ENCODE measurements at places on chromosomes 7 and 10.

DNA sequence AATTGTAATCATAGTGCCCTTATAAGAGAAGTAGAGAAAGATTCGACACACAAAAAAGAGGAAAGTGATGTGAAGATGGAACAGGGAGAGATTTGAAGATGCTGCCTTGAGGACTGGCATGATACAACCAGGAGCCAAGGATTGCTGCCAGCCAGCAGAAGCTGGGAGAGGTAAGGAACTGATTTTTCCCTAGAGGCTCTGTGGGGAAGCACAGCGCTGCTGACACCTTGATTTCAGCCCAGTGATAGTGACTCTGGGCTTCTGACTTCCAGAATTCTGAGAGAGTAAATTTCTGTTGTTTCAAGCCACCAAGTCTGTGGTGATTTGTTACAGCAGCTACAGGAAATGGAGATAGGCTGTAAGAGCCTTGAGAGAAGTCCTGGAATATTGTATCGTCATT, 98.2 kb downstream of the RAB11FIP2 start:
- no peak for DNase-seq

DNA sequence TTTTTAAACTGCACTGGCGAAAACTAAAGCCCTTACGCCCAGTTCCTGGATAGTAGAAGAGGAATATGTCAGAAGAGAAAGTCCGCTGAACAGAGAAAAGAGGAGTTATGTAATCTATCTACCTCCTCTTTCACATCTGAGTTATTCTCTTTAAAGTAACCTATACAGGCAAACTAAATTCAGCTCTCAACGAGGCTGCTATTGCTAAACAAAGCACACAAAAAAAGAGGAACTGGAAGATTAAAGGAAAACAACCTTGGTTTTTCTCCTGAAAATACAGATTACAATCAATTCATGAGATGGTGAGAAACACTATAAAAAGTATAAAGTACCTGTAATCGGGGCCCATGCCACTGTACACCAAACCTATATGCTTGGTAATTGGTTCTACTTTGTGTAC, 5.8 kb downstream of the PSMA2 start:
- DNase-seq, result no peak

GRCh38 chr7:1055491-1055955, 11.2 kb downstream of the GPR146 start:
- no peak for DNase-seq

- DNase-seq, result no peak
Measured at GRCh38 chr7:107384025-107384424, 85.8 kb upstream of the GPR22 start.

DNA sequence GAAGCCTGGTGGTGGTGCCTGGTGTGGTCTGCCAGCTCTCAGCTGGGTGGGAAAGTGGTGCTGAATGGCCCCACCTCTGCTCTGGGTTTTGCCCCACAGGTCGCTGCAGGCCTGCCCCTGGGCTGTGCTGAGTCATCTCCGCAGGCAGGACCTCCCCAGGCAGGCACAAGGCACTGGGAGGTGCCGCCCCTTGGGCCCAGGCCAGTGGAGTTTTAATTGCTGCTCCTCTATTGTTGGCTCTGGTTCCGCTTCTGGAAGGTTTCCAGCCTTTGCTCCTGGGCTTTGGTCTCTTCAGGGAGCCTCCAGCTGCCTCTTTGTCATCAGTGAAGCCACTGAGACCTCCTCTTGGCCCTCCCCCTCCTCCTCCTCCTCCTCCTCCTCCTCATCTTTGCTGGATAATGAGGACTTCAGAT, 180.3 kb upstream of the GRB10 start:
- DNase-seq, result no peak

- DNase-seq, result no peak
Measured at GRCh38 chr10:124300735-124301134, 118.0 kb downstream of the OAT start.

- no peak for DNase-seq
Measured at GRCh38 chr7:10412422-10413019, 561.2 kb upstream of the PHF14 start.

DNA sequence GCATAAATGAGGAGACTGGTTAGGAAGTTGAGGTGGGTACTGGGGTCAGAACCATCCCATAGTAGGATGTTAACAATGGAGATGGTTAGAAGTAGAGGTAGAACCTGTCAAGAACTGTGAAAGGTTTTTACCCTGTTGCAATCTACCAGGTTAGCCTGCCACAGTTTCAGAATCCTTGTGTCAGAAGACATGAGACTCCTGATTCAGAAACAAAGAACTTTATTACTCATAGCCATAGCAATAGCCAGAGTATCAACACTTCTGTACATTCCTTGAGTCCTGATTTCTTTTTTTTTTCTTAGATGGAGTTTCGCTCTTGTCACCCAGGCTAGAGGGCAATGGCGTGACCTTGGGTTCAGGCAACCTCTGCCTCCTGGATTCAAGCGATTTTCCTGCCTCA, 200.9 kb downstream of the GRM3 start:
- DNase-seq, result no peak

DNA sequence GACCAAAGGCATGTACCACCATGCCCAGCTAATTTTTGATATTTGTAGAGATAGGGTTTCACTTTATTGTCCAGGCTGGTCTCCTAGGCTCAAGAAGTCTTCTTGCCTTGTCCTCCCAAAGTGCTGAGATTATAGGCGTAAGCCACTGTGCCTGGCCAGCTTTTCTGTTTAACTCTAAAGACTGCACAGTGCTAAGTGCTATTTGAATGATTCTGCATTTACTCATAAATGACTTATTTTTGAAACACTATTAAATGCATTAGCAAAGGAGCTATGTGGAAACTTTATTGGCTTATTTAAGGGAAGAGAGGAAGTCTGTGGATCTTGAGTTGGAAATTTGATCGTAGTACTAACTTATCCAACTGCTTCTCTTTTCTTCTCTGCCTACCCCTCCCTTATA, 89.1 kb downstream of the NT5C2 start:
- DNase-seq, result no peak

DNA sequence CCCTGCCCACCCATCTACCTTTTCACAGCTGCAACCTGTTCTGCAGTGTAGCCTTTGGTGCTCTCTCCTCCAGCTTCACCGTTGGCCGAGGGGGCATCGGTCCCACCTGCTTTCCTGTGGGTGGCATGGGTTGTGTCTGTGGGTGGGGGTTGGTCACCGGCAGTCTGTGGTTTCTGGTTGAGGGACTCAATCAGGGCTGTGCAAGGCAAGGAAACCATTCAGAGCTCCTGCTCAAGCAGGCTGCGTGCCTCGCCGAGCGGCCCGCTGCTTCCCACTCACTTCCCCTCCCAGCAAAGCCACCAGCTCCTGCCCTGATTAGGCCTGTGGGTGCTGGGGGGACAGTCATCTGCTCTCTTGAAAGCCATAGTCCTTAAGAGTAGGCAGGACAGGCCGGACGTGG, 9.8 kb downstream of the DNAJB12 start:
- no peak for DNase-seq

DNA sequence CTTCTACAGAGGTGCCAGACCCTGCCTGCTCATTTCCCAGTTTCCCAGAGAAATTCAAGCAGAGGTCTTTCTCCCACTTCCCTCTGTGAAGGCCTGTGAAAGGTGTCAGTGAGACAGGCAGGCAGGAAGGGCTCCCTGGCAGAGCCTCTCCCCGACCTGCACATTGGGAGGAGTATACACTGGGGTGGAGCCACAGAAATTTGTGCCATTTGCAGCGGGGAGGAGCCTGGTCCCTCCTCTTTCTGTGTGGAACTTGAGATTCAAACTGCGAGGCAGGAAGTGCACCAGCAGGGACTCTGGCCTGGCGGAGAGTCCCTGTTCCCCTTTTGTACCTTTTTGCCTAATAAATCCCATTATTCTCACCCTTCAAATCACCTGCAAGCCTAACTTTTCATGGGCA, 54.6 kb upstream of the OPN4 start:
- DNase-seq, result no peak

- no peak for DNase-seq
Measured at GRCh38 chr10:20672741-20673140, 224.4 kb downstream of the NEBL start.

GRCh38 chr10:29860166-29860565, 199.2 kb downstream of the JCAD start:
- no peak for DNase-seq

DNA sequence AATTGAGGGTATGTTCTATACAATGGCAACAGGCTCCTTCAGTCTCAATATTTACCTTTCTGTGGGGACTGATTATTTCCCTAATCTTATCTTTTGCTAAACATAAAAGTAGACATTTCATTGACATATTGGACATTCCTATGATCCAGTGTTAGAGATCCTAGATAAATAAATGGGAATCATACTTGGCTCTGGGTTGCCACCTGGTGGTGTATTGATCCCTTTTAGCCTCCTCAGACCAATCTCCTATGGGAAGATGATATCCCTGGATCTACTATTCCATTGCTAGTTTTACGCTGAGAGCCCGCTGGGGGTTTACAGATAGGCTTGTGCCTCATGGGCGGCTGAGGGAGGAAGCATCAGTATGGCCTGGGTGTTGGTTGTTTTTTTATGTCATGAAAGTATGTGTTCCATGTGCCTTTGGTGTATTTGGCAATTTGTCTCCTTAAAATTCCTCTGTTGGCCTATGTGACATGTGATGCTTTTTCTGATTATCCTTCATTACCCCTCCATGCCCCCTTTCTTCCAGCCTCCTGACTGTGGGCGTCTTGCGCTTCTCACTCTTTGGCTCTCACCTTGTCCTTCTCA, 18.8 kb downstream of the CELF2 start:
- no peak for DNase-seq

All from stimulated activated CD4-positive, alpha-beta T cell treated with anti-CD3 and anti-CD28 coated beads, Interleukin-15, amount 100 ng/mL, for 1 hour (primary cell).